DND-41 (cell line): ENCODE measurements at places on chromosomes 13 and 19.
A peak's percentile ranks its signal among the peaks of the same experiment; 100 is the strongest.

DNA sequence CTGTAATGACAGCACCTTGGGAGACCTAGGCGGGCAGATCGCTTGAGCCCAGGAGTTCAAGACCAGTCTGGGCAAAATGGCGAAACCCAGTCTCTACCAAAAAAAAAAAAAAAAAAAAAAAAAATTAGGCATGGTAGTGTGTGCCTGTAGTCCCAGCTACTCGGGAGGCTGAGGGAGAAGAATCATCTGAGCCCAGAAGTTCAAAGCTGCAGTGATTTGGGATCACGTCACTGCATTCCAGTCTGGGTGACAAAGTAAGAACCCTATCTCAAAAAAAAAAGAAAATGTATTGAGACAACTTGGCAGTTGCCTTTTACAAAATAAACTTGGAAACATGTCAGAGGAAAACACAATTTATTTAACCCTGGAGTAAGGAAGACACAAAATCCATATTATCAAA is 26.8 kb downstream of the RBM26 start:
- DNase-seq = no peak

DNA sequence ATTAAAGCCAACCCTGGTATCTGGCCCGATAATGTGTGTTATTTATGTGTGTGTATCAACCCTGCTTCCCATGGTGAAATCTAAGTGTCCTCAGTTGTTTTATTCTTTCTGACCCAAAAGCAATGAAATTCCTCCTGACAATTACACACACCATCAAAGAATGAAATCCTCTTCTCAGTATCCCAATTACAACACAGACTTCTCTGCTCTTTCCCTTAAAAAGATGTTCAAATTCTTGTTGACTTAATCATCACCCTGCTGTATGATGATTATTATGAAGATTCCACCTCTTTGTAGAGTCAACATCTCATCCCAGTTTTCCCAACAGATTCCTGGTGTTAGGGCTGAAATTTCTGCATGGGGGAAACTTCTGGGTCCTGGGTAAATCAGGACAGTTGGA is 8.9 kb upstream of the TRPC4 start:
- DNase-seq = no peak

DNA sequence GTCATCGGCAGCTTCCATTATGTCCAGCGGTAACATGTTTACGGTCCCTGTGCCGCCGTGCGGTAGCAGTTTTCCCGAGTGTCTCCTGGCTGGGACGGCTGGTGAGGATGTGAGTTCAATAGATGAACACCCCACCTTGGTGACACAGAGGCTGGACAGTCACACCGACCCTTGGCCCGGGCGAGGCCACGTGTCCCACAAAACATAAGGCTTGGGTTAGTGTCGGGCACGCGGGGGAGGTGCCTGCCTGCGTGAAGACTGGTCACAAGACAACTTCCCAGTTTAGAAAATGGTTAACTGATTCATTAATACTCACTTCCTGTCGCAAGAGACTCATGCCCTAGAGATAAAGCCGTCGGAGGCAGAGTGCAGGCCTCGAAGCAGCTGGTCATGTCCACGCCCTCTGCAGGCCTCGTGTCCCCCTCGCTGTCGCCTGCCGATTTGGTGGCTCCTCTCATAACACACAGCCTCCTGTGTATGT is 17.2 kb downstream of the RASA3 start:
- DNase-seq = no peak

- DNase-seq = no peak
These were observed 11.8 kb downstream of the STK11 start for GRCh38 chr19:1217366-1217765.

GRCh38 chr13:42028113-42028799 is 20.2 kb upstream of the DGKH start:
- no peak for DNase-seq

DNA sequence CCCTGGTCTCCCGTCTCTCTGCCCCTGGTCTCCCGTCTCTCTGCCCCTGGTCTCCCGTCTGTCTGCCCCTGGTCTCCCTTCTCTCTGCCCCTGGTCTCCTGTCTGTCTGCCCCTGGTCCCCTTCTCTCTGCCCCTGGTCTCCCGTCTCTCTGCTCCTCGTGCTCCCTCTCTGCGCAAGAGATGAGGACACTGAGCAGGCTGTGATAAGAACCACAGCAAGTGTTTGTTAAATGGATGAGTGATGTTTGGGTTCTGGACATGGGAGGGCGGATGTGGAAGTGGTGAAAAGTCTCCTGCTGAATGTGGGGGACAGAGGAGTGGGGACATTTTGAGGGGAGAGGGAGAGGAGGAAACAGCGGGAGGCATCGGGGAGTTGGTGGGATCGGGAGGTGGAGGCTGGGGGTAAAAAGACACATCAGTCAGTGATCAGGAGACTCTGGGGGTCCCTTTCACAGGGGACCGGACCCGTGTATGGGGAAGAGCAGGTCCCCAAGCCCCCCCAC is 8.0 kb downstream of the NPAS1 start:
- no peak for DNase-seq

- DNase-seq = no peak
These were observed 534 bp downstream of the CAB39L start for GRCh38 chr13:49443357-49443703.

DNA sequence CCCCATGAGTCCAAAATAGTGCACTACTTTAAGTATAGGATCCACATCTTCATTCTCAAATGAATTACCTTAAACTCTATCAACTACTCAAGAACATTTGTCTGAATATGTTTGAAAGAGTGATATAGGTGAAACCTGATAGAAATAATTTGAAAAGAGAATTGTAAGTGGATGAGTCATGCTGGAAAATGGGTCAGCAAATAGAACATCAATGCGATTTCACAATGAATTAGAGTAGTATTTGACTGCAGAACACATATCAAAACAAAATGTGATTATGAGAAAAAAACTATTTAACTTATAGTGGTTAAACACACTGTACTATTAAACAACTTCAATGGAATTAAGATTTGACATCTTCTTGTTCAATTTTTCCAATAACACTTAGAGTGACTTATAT is 300.6 kb upstream of the KLHL1 start:
- no peak for DNase-seq

DNA sequence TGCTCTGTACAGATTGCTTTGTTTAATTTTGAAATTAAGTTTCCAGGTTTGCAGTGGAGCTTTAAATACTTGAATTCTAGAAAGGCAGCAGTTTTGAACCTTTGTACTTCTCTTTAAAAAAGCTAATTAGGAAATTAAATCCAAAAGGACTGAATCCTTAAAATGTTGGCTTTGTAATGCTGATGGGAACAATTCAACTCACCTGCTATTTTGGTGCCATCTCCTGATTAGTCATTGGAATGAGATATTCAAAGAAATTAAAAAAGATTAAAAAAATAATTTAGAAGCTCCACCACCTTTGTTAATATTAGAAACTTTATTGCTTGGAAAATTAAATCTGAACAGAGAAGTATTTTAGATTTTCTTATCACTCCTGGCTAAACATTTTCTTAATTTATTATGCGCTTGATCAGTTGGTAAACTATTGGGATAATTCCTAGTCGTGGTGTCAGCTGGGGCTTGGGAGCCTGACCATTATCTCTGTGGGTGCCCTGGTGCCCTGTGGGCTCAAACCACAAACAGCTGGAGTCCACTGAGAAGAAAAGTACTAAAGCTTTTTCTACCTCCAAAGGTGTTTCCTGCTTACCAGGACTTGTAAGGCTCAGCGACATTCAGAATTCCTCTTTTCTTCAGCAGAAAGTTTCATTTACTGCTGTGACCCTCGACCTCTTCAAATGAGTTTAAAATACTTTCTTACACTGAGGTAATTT is 540.4 kb downstream of the DIAPH3 start:
- no peak for DNase-seq

DNA sequence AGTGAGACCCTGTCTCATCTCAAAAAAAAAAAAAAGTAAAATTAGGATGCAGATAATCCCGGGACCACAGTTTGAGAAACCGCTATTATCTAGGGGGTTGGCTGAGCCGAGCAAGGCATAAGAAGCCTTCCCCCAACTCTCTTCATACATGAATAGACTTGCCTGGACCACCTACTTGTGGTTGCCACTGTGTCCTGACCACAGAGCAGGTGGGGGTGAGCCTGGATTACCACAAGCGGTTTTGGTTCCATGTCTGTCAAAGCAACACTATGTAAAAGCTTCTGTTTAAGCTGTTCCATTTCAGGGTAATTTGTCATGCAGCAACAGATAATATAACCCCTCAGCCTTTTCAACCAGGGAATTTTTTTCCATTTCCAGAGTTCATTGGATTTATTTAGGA is 3.3 kb upstream of the NAPA start:
- DNase-seq = peak; percentile 94
